Bronchial smooth muscle cell (primary cell): ENCODE measurements at places on chromosomes 6 and 20. TPM values are rescaled to one million over a fixed set of nuclear protein-coding genes. Genes with fewer than 3 reads are reported as not detected.

Gene TINAG
- total RNA-seq = not detected in 2 replicates

Gene CGA
- total RNA-seq = 0.16 TPM in 1 of 2 replicates, not detected in the other

Gene CD40
- total RNA-seq = 0.52 and 0.95 TPM in 2 replicates

Gene GNAS-AS1
- 0.43 and 0.95 TPM in 2 replicates for total RNA-seq

Gene CST2
- total RNA-seq = not detected in 2 replicates

Gene MUCL3
- total RNA-seq = not detected in 2 replicates

Gene TMEM200A
- 26.3 and 31.3 TPM in 2 replicates for total RNA-seq

Gene GSTA3
- 0.17 TPM in 1 of 2 replicates, not detected in the other for total RNA-seq

Gene TRIM10
- total RNA-seq = under 0.01 TPM in 1 of 2 replicates, not detected in the other

Gene TFAP2C
- total RNA-seq = not detected in 2 replicates

Gene WFDC10B
- 0.26 TPM in 1 of 2 replicates, not detected in the other for total RNA-seq
